ENCODE measurements at places on chromosomes 4 and X.
A peak's percentile ranks its signal among the peaks of the same experiment; 100 is the strongest.

DNA sequence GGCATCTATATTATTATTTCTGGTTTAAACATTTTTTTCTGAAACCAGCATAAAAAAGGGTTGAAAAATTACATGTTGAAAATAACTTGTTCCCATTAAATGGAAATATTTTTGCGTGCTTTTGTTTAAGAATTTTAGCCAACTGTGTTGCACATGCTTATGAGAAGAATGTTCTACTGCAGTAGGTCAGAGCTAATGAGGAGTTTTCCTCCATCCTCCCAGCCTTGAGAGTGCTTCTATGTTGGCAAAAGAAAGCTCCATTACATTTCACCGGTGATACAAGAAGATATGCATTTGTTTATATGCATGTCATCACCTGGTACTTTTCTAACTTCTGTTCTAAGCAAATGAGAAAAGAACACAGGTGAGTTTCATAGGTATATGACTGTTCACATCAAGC, 13.6 kb upstream of the TDO2 start:
- no peak for DNase-seq

DNA sequence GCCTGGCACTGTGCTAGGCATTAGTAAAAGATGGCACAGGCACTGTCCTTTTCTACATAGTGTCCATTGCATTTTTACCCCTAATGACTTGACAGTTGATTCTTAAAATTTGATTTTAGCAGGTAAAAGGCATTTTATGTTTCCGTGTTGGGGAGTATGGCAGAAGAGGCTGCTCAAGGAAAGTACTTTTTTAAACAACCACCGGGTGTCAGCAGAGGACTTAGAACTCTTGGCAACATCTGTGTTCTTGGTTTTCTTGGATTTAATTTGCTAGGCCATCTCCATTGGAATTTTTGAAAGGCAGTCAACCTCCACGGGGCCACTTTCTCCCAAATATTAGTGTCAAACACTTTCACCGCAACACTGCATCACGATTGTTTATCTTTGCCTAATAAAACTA, 102.9 kb downstream of the TSPAN7 start:
- DNase-seq = no peak

GRCh38 chrX:117327373-117327772, 789.2 kb downstream of the KLHL13 start:
- DNase-seq = no peak

- DNase-seq = peak; percentile 80
Observed at GRCh38 chrX:51743179-51743957, at the start of gene GSPT2. Gene GSPT2, plus strand, starts transcription at chrX:51743442. Its CDS starts 185 bp downstream, at chrX:51743627.

DNA sequence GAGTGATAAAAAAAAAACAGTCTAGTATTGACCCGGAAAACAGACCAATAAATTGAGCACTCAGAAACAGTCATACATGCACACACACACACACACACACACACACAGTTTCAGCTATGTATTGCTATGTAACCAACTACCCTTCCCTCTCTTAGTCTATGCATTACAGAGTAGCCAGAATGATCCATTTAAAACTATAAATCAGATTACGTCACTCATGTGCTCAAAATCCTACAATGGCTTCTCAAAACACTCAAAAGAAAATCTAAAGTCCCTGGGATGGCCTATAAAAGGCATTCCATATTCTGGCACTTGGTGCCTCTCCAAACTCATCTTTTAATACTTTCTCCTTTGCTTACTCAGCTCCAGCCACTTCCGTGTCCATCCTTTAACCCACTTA, 46.5 kb upstream of the ZIC3 start:
- no peak for DNase-seq

- DNase-seq = no peak
Observed at GRCh38 chr4:52996261-52997131, 134.4 kb downstream of the RASL11B start.

GRCh38 chrX:68209008-68209407, 224.3 kb downstream of the OPHN1 start:
- DNase-seq = no peak

DNA sequence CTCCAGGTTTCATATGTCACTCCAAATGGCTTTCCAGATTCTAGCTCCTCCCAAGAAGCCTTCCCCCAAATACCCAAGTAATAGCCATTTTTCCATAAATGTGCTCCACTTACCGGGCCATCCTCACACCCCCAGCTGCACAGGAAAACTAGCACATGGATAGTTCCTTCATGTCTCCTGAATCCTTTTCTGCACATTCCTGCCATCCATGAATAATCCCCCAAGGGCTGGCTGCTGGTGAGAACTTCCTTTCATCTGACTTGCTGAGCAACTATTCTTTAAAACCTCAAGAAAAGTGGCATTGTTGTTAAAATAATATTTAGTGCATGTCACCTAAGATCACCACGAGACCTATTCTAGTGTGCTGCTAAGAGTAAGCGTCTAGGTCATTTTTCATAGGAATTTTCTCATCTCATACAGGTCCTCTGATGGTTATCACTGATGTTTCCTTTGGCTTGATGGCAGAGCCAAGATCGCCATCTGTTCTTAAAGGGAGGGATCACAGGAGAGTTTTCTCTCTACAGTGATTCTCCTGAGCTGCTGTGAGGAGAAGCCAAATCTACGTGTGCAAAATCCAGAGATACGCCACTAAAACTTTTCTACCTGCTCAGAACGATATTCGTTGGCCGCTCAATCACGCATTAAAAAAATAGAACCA, 71.3 kb downstream of the MAP3K15 start:
- no peak for DNase-seq

DNA sequence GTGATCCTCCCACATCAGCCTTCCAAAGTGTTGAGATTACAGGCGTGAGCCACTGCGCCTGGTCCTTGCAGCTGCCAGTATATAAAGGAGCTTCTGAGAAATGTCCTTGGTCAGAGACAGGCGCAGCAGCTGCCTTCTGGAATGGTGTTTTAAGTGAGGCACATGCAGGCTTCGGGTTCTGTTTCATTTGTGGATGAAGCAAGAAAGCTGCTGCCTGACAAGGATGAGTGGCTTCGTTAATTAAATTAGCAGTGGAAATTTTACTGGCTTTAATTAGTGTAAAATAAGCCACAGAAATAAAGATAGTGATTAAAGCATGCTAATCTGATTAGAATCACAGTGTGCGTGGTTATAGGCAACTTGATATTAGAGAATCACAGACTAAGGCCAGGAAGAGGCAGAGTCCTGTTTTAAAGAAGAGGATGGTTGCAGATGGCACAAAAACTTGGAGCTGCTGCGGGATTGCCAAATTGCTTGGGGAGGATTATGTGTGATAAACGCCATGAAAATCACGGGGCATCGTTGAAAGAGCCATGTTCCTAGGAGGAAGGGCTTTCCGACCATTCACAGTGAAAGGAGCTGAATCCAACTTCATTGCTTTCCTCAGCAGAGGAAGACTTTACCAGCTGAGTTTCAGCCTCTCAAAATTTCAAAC, 348.4 kb upstream of the FAT1 start:
- no peak for DNase-seq

- peak; percentile 98 for DNase-seq
Observed at GRCh38 chr4:120066517-120067340, at the start of gene MAD2L1. Gene MAD2L1, minus strand, starts transcription at chr4:120066848. Its CDS starts 114 bp downstream, at chr4:120066734.

- no peak for DNase-seq
Observed at GRCh38 chrX:27953171-27953570, 28.1 kb downstream of the DCAF8L1 start.

DNA sequence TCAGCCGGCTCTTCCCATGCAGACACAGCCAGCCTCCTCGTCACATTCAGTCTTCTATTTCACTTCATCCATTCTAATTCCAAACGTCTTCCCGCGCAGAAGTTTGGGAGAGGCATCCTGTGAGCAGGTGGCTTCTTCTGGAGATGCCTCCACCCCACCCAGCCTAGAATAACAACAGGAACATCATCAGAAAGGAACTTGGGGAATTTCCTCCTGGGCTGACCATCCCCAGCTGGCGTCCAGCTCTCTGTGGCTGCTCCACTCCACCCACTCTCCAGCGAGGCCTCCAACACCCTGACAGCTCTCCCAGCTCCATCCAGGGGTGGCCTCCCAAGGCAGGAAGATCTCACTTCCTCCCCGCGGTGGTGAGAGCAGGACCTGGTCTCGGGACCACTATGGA, 5.5 kb upstream of the C4orf50 start:
- no peak for DNase-seq

- DNase-seq = no peak
Observed at GRCh38 chr4:111671756-111672155, 473.5 kb upstream of the FAM241A start.

GRCh38 chr4:105345358-105345757, 128.5 kb downstream of the PPA2 start:
- DNase-seq = no peak

- no peak for DNase-seq
Observed at GRCh38 chr4:48346594-48346993, 5.3 kb downstream of the SLAIN2 start.

GRCh38 chrX:76987381-76987780, 459.8 kb upstream of the FGF16 start:
- no peak for DNase-seq

- no peak for DNase-seq
Observed at GRCh38 chrX:149829751-149830191, 48.0 kb downstream of the MAGEA9 start.

DNA sequence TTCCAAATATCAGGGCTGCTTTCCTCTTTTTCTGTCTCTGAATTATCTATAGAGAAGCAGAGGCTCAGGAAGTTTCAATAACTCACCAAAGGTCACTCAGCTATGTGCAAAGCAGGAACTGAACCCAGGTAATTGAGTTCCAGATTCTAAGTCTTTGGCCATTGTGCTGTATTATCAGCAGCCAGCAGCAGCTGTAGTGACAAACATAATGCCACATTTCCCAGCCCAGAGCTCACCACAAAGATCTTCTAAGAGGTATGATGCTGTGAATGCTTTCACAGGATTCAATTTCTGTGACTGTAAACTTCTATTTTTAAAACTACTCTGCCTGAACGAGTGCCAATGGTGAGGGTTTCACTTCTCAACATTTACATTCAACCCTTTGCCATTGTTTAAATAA, 56.4 kb downstream of the SPOCK3 start:
- DNase-seq = no peak

DNA sequence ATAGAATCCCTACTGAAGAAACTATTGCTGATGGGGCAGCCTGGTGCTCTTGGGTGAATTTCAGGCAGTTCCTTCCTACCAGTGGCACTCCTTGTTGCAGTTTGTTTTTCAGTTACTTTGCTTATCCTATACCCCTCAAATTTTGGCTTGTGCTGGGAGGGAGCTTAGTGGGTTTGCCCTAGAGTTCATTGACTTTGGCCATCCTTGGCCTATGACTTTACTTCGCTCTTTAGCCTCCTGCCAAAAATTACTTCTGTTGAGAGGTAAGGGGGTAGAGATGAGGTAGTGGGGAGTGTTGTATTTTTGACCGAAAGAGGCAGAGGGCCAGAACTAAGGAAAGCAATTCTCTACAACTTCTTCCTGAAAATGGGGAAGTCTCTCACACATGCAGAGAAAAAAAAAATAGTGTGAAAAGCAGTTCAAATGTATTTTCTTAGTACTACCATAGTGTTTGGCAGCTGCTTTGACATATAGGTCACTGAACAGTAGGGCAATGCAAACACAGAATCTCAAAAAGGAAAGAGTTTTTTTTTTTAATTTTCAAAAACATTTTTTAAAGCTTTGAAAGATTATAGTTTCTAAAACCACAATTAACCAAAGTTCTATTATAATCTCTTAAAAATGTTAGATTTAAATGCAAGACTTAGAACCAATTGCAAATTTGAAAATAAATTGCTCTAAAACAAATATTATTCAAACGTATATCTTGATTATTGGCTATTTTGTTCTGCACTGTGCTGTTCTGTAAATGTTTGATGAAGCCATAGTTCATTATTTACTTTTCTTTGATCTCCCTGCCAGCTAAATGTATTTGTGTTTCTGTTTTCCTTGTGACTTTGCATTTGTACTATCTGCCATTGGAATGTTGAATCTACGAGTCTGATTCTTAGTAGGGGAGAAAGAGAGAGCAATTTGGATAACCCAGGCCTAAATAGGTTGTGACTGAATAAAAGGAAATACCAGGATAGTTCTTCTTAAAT, 73.6 kb downstream of the DCK start:
- no peak for DNase-seq

DNA sequence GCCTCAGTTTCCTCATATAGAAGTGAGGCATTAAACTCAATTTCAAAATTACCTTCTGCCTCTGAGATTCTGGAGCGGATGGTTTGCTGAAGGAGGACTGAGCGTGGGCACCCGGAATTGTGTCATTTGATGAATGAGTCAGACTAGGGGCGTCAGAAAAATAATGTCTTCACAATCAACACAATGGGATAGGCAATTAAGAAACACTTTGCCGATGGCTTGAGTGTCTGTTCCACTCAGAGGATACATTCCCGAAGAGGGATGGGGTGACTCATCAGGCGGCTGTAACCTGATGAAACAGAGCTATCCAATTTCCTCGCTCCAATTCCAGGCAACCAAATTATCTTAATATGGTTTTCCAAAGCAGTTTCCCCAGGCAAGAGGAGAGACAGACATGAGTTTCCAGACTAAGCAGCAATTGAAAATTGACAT, 1.2 kb upstream of the CHRNA9 start:
- DNase-seq = no peak

GRCh38 chr4:5843573-5844530, 49.0 kb downstream of the CRMP1 start:
- DNase-seq = no peak

DNA sequence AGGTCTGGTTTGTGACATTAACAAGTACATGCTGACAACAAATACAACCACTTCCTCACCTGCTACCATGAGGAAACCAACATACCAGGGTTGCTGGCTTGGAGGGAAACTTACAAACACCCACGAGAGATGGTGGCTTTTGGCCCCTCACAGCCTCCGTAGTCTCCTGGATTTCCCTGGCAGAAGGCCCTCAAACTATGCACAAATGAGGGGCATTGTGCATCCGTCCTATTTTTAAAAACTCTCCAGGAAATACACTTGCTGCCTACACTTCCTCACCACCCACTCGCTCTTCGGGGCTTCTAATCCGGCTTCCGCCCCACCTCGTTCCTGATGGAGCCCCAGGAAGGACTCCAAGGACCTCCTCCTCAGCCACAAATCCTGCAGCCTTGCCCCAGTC, 355.0 kb upstream of the GATB start:
- DNase-seq = no peak

GRCh38 chr4:94400191-94400590, 51.6 kb upstream of the PDLIM5 start:
- DNase-seq = no peak

All from left forelimb (tissue), 1 donor.